ENCODE measurements at places on chromosomes 12 and 14. TPM values are rescaled to one million over a fixed set of nuclear protein-coding genes. Genes with fewer than 3 reads are reported as not detected.

Gene HOXC12
- not detected for total RNA-seq

Gene TPH2
- 0.34 TPM for total RNA-seq

Gene WNT1
- not detected for total RNA-seq

Gene SDS
- total RNA-seq = not detected

Gene IAPP
- total RNA-seq = not detected
